ENCODE measurements at places on chromosomes 12 and 14.

DNA sequence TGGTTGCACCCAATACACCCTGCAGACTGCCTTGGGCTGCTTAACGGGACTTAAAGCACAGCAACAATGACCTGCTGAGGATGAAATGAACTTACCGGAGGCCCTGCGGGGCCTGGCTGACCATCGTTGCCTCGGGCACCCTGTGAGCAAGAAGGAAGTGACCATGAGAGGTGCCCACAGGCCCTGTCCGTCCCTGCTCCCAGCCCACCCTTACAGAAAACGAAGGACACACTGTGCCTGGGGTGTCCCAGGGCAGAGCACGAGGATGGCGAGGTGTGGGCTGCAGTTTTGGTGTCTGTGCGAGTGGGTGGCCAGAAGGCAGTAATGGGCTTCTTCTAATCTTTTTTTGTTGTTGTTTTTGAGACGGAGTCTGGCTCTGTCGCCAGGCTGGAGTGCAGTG, 14.6 kb downstream of the COL2A1 start:
- peaks cover 16% of the 10 kb centered on the region for H3K4me1 ChIP-seq
- H3K36me3 ChIP-seq, result no peaks in the 10 kb centered on the region
- no peaks in the 10 kb centered on the region for H3K27me3 ChIP-seq
- DNase-seq, result no peak
- H3K27ac ChIP-seq, result no peak overlapping the region

DNA sequence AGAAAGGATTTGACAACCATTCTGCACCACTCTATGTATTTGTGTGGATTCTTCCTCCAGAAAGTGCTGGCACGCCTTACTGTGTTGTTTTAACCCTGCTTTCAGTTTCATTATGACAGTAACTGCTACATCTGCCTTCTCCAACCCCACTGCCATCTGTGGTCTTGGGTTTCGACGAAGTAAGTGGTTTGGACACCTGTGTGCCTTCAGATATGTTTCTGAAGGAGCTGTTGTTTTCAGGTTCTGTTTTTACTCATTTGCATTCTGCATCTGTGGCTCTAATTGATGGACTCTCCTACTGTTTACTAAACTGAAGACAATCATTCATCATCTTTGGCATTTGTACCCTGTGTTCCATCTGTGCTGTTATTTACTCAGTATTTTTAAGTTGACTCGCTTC, 4.1 kb downstream of the TSHR start:
- no peak overlapping the region for H3K27ac ChIP-seq
- no peaks in the 10 kb centered on the region for H3K36me3 ChIP-seq
- peak overlapping the region; percentile 24 for H3K4me3 ChIP-seq
- H3K27me3 ChIP-seq, result no peaks in the 10 kb centered on the region
- no peaks in the 10 kb centered on the region for H3K4me1 ChIP-seq

DNA sequence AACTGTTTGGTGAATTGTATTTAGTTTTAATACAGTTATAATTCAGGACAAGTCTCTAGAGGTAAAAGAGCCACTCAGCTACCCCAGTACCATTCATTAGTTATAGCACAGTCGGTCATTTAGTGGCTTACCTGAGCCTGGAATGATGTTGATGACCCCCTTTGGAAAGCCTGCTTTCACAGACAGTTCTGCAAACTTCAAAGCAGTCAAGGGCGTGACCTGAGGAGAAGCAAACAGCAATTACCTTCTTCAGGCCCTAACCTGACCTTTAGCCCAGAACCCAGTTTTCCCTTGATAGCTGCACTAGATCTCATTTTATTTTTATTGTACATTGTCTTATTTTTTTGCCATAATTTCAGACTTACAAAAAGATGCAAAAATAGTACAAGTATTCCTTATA, 43.8 kb downstream of the ALDH1L2 start:
- H3K4me1 ChIP-seq, result peaks cover 3% of the 10 kb centered on the region
- no peaks in the 10 kb centered on the region for H3K27me3 ChIP-seq
- no peak overlapping the region for H3K27ac ChIP-seq
- no peak overlapping the region for H3K4me3 ChIP-seq

DNA sequence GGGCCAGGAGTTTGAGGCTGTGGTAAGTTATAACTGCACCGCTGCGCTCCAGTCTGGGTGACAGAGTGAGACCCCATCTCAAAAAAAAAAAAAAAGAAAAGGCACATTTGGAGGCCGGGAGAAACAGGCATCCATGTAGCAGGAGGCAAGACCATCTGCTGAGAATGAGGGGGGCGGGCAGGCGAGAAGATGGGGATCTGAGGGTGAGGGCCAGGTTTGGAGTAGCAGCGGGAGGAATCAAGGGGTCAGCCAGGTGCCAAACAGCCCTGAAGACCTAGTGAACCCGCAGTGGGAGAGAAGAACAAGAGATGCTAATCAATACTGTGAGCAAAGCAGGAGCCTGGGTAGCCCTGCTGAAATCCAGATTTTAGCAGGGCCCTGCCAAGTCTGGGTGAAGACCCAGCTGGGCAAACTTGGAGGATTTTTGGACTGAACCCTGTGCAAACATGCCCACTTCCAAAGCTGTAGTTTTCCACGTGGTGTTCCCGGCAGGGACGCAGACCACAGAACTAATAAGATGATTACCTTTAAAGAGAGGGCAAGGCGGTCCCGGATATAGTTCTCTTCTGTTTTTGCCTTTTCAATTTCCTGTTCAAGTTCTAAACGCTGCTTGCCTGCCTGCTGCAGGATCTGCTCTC, 61.0 kb downstream of the NIN start:
- DNase-seq, result no peak
- no peak overlapping the region for H3K27ac ChIP-seq
- no peaks in the 10 kb centered on the region for H3K27me3 ChIP-seq
- no peak overlapping the region for H3K4me3 ChIP-seq

DNA sequence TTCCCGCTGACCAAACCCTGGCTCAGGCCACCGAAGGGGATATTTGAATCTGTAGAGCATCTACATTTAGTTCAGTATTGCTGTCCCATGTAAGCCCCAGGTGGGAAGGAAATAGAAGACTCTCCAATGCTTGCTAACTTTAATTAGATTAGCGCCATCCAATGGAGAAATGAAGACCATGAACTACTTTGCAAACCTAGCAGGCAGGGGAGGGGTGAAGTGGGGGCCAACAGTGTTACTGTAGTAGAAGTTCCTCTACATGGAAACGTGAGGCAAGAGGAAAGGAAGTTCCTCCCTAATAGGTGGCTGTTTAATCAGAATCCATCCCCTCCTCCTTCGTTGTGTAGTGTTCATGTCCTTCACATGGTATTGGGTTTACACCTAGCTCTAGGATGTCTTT, 9.3 kb upstream of the DENND5B start:
- no peak overlapping the region for H3K27ac ChIP-seq
- H3K36me3 ChIP-seq, result no peaks in the 10 kb centered on the region
- no peaks in the 10 kb centered on the region for H3K27me3 ChIP-seq
- no peak overlapping the region for H3K4me3 ChIP-seq
- DNase-seq, result no peak

- H3K4me1 ChIP-seq, result no peaks in the 10 kb centered on the region
- H3K4me3 ChIP-seq, result no peak overlapping the region
- H3K36me3 ChIP-seq, result no peaks in the 10 kb centered on the region
- no peak overlapping the region for H3K27ac ChIP-seq
These were observed 48.8 kb downstream of the CIT start for GRCh38 chr12:119828300-119828699.

DNA sequence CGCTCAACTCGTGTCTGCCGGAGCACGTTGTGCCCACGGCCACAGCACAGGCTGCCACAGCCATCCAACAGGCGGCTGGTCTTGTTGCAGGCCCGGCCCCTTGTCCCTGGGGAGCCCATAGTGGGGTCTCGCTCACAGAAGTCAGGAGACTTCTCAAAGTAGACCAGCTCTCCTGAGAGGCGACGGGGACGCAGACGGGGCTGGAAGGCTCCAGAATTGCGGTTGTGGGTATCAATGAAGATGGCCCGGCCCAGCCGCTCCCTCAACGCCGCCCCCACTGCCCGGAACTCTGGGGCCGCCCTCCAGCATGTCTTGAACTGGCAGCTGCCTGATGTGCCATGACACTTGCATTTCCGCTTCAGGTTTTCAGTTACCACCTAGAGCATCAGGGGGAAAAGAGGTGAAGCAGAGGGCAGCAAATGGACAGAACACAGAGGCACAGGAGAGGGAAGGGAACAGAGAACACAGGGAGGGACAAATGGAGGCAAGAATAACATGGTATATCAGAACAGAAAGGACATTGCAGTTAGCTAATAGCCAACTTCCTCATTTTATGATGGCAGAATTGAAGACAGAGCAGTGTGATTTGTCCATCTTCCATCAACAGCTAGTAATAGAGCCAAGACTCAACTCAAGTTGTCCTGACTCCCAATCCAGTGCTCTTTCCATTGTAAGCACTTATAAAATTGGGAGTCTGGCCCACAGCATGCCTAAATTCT, 5.2 kb downstream of the WNT10B start:
- DNase-seq, result no peak
- H3K27ac ChIP-seq, result no peak overlapping the region
- H3K36me3 ChIP-seq, result no peaks in the 10 kb centered on the region
- H3K4me3 ChIP-seq, result no peak overlapping the region
- H3K4me1 ChIP-seq, result peaks cover 24% of the 10 kb centered on the region
- H3K27me3 ChIP-seq, result peaks cover 7% of the 10 kb centered on the region

DNA sequence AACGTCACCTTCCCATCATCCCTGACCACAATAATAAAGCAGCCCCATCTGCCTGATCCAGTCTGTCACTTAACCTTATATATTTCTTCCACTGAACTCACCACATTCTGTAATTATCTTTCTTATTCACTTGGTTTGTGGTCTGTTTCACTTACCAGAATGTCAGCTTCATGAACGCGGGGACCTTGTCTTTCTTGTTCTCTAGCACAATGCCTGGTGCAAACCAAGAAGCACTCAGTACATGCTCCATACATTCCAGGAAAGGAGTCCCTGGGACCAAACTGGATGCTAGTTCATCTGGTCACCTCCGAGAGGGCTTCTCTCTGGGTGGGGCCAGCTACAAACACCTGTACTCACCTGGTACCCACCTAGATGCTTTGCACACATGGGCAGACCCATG, 17.4 kb upstream of the ANKRD33 start:
- H3K27ac ChIP-seq, result no peak overlapping the region
- no peak overlapping the region for H3K4me3 ChIP-seq
- H3K36me3 ChIP-seq, result no peaks in the 10 kb centered on the region
- no peak for DNase-seq

DNA sequence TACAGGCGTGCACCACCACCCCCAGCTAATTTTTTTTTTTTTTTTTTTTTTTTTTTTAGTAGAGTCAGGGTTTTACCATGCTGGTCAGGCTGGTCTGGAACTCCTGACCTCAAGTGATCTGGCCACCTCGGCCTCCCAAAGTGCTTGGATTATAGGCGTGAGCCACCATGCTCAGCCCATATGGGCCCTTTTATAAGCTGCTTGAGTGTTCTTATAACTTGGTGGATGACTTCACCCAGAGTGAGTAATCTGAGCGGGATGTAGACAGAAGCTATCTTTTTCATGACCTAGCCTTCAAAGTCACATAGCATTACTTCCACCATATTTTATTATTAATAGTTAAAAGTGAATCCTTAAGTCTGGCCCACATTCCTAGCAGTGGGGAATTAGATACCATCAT, 16.4 kb downstream of the BBOF1 start:
- H3K27me3 ChIP-seq, result no peaks in the 10 kb centered on the region
- no peak for DNase-seq
- no peak overlapping the region for H3K4me3 ChIP-seq
- H3K4me1 ChIP-seq, result no peaks in the 10 kb centered on the region
- no peak overlapping the region for H3K27ac ChIP-seq
- no peaks in the 10 kb centered on the region for H3K36me3 ChIP-seq

DNA sequence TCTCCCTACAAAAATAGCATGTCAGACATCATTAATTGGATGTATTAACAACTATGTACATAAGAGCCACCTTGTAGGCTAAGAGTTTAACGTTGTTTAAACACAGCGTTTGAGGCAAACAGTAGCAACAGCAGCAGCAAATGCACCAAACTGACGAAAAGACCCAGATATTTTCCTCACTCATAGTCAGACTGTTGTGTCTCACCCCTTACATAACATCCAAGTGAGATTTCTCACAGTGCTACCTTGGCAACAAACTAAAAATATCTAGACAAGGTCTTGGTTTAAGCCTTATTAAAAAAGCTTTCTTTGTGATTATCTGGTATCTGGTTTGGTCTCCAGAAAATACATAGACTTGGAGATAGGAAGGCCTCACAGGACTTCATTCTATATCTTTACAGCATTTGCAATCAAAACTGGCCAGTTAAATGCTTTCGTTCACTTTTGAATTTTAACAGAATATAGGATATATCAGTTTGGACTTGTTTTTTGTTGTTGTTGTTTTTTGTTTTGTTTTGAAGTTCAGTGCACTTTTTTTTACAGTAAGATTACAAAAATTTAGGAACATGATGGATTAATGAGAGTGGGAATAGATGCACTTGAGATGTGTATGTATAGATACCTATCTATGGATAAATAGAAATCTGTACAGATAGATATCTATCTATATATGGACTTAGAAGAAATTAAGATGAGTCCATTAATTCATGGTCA, 4.1 kb downstream of the BHLHE41 start:
- peaks cover 51% of the 10 kb centered on the region for H3K27me3 ChIP-seq
- peaks cover 17% of the 10 kb centered on the region for H3K4me1 ChIP-seq
- H3K36me3 ChIP-seq, result no peaks in the 10 kb centered on the region
- no peak overlapping the region for H3K4me3 ChIP-seq

DNA sequence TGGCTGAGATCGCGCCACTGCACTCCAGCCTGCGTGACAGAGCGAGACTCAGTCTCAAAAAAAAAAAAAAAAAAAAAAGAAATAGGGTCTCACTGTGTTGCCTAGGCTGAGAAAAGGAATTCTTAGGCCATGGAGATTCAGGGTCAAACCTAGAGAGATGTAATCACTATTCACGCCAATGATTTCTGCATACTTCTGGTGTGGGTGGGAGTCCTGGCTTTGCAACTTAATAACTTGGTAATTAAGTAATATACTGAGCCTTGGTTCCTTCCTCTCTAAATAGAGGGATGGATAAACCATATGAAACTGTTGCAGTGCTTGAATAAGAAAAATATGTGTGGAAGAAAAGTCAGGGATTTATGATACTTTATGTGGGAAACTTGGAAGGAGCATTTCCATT, 2.7 kb downstream of the ZNF410 start:
- no peaks in the 10 kb centered on the region for H3K27me3 ChIP-seq
- H3K4me3 ChIP-seq, result no peak overlapping the region
- DNase-seq, result no peak
- peaks cover 17% of the 10 kb centered on the region for H3K36me3 ChIP-seq
- H3K4me1 ChIP-seq, result peaks cover 16% of the 10 kb centered on the region

- H3K27ac ChIP-seq, result no peak overlapping the region
- DNase-seq, result no peak
These were observed 25.6 kb upstream of the KRAS start for GRCh38 chr12:25276199-25276937.

DNA sequence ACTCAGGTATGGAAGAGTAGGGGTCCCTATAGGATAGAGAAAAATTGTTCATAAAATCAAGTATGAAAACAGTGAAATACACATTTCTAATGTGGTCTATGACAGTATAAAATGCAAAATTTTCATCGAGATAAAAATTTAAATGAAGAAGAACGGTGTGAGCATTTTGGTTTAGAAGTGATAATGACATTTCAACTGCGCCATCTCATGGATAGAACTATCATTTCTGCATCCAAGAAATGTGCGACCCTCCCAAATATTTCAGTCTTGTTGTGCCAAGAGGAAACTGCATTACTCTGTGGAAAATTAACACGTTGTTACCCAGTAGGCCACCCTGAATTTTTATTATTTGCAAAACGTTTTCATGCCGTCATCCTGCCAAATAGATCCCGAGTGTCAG, 108.8 kb downstream of the CRACR2A start:
- no peak overlapping the region for H3K27ac ChIP-seq
- DNase-seq, result no peak
- no peaks in the 10 kb centered on the region for H3K4me1 ChIP-seq
- H3K4me3 ChIP-seq, result no peak overlapping the region
- no peaks in the 10 kb centered on the region for H3K27me3 ChIP-seq
- H3K36me3 ChIP-seq, result peaks cover 47% of the 10 kb centered on the region
